ENCODE measurements at places on chromosomes 7 and 10.

- no peak for DNase-seq
These were observed 21.0 kb downstream of the CDK6 start for GRCh38 chr7:92815412-92815811.

DNA sequence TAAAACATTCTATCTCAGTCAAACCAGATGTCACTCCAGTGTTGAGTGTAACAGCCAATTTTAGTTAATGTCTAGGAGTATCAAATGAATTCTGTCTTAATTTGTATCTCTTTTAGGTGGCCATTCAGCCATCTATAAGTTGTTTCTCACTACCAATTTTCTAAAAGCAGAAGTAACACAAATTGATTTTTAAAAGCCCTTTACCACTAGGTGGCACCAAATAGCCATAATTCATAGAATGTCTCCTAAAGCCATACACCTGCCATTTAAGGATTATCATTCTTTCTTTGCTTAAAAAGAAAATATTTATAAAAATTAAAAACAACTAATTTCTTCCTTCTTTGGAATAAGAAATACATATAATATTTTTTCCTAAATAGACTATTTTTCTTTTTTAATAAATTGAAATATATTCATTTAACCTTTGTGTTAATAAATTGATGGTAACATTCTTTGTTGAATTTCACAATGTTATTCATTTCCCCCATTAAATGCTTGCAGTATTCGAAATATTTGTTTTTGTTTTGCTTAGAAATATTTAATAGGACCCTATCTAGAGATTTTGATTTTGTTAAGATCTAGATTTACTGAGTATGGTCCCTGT lies 107.8 kb upstream of the PPP1R3A start:
- DNase-seq, result peak; percentile 66

DNA sequence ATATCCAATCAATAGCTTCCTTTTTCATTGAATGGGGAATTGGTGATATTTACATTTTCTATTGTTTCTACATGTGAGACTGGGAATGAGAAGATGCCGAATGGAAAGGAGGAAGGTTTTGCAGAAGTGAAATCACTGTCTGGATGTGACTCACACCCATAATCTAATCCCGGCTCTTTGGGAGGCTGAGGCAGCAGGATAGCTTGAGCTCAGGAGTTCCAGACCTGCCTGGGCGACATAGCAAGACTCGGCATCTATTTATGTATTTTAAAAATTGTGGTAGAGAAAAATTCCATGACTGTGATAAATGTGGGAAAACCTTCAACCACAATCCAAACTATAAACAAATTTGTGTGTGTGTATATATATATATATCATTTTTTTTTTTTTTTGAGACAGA lies 10.9 kb upstream of the FIS1 start:
- DNase-seq, result no peak

GRCh38 chr7:98206451-98207330 lies 4.5 kb upstream of the BHLHA15 start:
- DNase-seq, result no peak

GRCh38 chr7:128891110-128891941 lies 19.2 kb downstream of the KCP start:
- no peak for DNase-seq

DNA sequence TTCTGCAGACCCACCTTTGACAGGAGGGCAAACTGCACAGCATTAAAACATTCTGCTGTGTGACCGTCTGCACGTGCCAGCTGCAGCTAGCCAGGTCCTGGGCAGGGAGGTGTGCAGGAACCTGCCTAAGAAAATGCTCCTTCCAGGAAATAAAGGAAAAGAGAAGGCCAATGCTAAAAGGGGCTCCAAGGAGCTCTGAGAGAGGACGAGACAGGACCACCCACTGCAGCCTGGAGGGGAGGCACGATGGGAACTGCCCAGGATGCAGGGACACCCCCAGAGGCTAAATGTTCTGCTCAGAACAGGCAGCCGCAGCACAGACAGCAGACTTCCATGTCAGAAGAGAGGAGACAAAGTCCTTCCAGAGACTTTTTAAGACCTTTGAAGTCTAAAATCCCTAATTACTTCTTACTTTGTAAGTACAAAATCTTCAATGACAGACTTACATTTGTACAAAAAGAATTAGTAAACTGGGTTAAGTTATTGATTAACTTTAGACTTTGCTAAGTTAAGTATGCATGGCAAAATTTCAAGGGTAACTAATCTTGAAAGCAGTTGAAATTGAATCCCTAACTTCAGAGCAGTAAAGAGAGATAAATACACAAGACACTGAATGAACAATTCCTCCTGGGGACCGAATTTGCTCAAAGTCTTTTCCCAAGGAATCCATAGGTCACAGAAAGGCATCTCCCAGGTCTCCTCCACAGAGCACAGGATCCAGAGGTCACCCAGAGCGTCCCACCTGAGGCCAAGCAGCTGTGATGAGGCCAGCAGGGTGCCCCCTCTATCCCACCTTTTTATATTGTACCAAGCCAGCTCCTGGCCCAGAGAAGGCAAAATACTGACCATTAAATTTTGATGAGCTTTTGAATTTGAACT lies 21.5 kb downstream of the HSPA12A start:
- DNase-seq, result no peak

DNA sequence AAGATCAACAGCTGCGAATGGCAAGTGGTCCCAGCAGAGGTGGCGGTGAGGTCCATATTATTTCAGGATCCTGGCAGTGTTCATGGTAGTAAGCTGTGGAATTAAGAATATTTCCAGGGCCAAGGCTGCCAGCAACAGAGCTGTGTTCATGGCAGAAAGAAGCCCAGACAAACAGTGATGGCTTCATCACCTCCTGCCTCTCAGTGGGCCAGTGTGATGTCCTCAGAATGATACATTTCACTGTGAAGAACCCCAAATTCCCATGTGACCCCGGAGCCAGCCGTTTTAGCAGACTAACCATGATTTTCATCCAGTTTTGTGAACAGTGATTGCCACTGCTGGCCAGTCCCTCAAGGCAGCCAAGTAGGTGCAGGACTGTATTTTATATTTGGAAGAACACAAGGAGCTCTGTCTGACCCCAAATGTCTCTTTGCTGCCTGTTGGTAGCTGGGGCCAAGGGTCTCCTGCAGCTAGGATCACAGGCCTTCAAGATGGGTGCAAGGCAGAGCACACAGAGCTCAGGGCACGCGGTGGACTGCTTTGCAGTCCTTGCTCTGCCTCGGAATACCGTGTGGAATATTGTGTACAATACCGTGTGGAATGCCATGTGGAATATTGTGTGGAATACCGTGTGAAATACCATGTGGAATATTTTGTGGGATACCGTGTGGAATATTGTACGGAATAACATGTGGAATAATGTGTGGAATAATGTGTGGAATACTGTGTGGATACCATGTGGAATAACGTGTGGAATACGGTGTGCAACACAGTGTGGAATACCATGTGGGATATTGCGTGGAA lies 132.3 kb upstream of the CHST15 start:
- DNase-seq, result no peak

GRCh38 chr10:12271210-12271540 lies 75.2 kb downstream of the CDC123 start:
- no peak for DNase-seq

- DNase-seq, result no peak
These were observed 65.6 kb upstream of the CTBP2 start for GRCh38 chr10:125226005-125226404.

DNA sequence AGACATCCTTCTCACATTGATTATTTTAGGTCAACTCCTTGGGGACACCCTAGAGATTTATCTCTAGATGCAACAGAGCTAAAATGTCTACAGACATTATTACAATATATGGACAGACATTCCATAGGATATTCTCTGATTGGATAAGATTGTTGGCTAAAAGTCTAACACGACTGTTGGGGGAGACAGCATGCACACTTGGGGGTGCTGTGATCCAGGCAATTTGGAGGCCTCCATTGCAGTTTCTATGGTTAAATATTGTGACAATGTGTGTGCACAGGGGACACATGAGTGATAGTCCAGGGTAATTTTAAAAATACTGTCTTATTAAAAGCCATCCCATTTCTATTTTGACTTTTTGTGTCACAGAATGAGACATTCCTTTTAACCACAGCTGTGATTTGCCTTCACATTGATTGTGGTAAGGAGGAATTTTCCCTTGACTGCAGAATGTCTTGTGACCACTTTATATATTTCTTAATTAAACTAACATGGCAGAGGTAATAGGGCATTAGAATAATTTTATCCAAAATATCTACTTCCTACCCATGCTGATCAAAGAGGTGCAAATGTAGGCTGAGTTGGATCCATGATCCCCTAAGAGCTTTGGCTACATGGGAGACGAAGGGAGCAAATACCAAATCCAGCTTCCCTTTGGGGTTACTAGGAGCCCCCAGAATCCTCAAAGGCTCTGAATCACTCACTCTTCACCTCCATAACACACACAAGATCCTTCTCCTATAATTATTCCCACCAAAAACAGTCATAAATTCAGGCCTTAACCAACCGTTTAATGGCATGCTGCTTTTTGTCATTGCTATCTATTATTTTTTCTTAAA lies 7.3 kb downstream of the TFPI2 start:
- DNase-seq, result no peak

DNA sequence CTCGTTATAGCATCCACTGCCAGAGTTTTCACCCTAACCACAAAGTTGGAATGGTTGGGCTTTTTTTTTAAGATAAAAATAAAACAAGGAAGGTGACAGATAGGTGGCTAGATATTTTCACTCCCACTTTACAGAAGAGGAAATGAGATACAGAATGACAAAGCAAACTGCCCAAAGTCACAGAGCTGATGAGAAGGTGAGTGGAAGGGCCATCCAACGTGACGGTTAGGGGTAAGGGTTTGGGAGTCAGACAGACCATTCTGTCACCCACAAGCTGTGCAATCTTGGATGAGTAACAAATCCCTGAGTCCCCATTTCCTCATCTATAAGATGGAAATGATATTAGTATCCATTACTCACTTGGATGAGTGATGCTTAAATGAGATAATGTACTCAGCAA lies 106.9 kb upstream of the PDLIM1 start:
- no peak for DNase-seq

GRCh38 chr7:26060733-26061677 lies 91.0 kb upstream of the NFE2L3 start:
- peak; percentile 98 for DNase-seq

DNA sequence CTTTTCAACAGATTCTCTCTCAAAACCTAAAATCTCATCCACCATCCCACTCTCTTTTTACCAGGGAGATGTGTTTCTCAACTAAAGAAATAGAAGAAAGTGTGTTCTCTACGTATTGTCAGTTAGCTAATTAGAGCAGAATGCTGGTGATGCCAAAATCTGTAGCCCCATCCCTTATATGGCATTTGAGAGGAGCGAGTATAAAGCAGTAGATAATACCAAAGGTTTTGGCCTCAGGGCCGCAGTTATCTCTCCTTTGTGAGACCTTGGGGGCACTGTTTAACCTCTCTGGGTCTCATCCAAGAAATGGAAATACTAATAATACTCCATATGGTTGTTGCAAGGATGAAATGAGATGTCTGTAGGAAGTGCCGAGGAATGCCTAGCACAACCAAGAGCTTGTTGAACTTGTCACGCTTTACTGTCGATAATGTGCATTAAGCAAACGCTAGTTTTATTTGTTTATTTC lies 456 bp upstream of the DLD start:
- no peak for DNase-seq

- no peak for DNase-seq
These were observed 37.3 kb downstream of the KIF20B start for GRCh38 chr10:89738551-89739209.

DNA sequence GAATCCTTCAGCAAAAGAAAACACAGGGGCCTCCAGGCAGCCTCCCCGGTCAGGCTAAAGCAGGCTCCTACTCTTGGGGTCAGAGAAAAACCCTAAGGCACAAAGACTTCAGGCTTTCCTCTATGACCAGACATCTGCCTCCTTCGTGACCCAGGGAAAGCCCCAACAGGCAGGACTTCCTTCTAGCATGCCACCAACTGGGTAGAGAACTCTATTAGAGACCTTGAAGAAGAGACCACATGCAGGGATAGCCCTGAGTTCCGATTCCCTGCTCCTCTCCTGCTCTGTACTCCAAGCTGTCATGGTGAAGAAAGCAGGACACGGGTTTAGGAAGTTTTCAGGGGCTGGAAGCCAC lies 1.3 kb downstream of the TRPV6 start:
- DNase-seq, result no peak

DNA sequence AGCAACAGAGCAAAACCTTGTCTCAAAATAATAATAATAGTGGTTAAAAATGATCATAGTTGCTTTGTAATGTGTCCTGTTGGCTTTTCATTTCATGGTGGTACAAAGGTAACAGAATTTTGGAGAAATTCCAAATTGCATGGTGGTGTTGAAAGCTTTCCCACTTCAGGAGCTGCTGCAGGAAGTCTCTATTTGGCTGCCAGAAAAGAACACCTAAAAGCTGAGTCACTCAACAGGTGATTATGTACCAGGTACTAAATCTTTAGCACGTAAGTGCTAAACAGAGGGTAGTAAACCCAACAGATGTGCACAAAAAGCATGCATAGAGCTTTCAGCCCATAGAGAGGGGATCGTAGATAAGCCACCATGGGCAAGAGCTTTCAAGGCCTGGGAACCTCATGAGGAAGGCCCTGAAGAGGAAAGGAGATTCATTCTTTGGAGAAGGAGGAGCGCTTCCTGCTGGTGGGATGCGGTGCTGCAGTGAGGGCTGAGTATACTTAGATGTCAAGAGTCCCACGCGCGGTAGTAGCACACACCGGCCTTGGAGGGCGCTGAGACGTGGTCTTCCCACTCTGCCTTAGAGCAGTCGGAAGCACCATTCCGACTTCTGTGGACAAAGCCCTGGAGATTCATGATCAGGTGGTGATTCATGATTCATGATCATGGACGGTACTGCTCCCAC lies 118.7 kb downstream of the RALA start:
- peak; percentile 9 for DNase-seq

GRCh38 chr10:21797984-21798765 lies 205.4 kb downstream of the DNAJC1 start:
- DNase-seq, result no peak

- DNase-seq, result no peak
These were observed 164.3 kb downstream of the LCOR start for GRCh38 chr10:96996275-96996965.

- DNase-seq, result no peak
These were observed 229.8 kb downstream of the FGFR2 start for GRCh38 chr10:121368347-121369025.

DNA sequence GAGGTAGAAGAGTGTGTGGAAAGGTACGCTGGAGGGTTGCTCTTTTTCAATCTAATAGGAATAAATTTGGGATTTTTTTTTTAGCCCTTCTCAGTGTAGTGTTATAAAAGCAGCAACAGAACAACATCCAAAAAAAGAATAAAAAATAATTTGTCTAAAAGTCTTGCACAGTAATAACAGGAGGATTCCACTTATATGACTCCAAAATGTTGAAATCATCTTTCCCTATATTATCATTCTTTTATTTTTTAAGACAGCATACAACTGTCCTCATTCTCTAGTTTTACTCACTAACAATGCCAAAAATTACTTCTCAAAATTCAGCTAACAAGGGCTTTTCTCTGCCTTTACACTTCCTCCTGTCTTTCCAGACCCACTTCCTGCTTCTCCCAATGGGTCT lies 27.8 kb downstream of the IL2RA start:
- no peak for DNase-seq

Measured in NCI-H2081 treated with DMSO at 0.1 percent for 48 hours (cell line).